ENCODE measurements at places on chromosomes 4 and X.

DNA sequence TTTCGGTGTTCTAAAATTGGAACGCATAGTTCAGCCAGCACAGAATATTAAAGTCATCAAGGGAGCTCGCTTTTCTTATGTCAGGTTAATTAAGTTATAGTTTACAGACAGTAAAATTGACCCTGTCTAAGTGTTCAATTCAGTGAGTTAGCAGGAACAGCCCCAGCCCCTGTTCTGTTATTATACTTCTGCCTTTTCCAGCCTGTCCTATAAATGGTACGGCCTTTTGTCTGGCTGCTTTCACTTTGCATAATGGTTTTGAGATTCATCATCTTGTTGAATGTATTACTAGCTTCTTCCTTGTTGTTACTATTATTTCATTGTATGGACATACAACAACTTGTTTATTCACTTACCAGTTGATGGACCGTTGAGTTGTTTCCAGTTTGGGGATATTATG is 9.5 kb downstream of the CXCL13 start:
- DNase-seq, result no peak

GRCh38 chr4:139176302-139177048 is 543 bp downstream of the ELF2 start:
- DNase-seq, result peak; percentile 35

DNA sequence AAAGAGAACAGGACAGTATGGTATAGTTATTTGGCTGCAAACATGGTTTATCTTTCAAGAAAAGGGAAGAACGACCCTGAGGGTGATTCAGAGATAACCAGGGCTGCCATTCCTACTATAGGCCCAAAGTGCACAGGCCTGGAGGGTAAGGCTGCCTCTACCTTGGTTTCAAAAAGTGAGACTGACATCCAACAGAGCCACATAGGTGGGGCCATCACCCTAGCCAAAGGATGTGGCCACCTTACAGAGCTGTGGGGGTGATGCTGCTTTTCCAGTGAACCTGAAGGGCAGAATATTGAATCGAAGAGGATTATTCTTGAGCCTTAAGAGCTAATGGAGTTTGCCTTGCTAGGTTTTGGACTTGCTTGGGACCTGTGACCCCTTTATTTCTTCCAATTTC is 15.7 kb downstream of the SH2D1A start:
- no peak for DNase-seq

DNA sequence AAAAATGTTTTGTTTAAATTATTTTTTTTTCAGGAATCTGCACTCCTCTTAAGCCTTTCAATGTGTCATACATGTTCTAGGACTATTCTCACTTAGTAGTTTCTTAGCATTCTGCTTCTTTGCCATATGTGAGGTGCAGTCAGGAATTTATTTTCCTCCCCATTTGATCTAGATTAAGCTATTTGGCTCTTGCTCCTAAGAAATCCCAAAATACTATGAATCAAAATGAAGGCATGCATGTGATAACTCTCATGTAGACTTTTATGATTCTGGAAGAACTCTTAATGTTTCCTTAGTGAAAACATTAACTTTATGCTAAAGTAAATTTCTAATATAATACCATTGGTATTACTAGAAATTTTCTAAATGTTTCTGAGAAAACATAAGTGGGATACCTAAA is 664.5 kb downstream of the RAPGEF2 start:
- DNase-seq, result no peak

GRCh38 chr4:110484767-110485166 is 8.8 kb downstream of the ENPEP start:
- no peak for DNase-seq

- no peak for DNase-seq
Observed at GRCh38 chrX:16457239-16457638, 192.7 kb upstream of the S100G start.

DNA sequence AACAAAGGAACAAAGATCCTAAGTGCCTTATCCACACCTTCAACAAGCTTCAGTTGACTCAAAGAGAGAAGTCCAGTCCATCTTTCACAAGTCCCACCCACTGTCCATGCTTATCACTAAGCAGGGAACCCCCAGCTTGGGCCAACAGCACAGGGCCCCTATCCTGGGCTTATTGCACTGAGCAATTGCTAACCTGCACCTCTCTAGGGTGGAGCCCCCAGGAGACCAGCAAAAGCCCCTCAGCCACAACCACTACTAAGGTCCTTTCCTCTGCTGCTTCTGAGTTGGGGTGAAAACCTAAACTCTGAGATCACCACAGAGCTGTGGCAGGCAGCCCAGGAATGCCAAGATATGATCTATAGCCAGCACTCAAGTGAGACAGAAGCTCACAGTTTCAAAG is 96.7 kb upstream of the PBDC1 start:
- no peak for DNase-seq

DNA sequence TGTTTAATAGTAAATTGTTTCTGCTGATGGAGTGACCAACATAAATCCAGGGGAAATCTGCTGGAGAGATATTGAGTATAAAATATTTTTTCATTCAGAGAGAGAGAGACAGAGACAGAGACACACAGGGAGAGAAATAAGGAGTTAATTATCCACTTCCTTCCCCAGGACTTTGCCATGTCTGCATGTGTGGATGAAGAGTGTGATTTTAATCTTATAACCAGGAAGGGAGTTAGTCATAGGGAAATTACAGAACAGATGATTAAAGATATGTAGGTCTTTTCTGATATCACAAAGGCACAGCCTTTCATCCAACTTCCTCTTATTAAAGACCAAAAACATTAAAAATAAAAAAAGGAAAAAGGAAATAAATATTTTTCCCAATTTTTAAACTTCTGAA is 526.3 kb downstream of the SPRY1 start:
- no peak for DNase-seq

- no peak for DNase-seq
Observed at GRCh38 chr4:78710536-78710935, 65.6 kb upstream of the BMP2K start.

DNA sequence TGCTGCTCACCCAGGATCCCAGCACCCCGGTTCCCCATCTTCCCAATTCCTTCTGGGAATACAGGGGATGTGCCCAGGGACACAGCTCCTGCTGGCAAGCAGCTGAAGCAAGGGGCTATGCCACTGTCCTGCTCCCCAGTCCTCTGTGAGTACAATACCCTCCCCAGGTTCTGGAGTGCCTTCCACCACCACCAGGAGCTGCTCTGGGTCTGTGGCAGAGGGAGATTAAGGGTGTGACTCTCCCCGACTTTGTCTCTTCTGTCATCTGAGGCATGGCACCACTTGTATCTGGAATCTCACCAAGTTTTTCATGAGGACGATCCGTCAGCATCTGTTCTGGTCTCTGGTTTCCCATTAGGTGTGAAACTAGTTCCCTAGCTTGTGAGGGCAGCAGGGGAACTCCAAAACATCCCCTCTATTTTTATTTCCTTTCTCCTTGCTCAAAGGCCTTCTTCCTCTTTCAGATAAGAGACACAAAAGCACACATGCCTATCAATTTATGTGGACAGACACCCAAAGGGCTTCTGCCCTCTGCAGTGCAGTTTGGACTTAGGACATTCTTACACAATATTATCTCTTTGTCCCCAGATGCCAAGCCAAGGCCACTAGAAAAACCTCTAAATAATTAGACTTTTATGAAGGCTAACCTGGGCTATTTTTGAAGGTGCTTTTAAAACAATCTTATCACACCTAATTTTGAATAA is 26.8 kb downstream of the MGST2 start:
- DNase-seq, result no peak

DNA sequence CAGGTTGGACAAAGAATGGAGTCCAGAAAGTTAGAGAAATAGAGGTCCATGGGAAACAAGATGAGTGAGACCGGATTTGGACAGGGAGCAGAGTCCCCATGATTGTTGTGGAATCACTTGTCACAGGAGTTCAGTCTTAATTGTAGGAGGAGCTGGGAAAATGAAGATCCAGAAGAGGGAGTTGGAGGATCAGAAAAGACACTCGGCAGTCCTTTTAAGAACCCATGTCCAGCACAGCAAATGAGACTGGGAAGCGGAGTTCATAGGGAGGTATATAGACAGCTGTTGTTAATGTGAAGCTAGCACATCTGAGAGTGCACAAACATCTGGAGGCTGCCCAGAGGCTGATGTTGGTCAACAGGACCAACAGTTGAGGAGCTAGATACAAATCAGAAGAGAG is 111.4 kb upstream of the RXFP1 start:
- no peak for DNase-seq

DNA sequence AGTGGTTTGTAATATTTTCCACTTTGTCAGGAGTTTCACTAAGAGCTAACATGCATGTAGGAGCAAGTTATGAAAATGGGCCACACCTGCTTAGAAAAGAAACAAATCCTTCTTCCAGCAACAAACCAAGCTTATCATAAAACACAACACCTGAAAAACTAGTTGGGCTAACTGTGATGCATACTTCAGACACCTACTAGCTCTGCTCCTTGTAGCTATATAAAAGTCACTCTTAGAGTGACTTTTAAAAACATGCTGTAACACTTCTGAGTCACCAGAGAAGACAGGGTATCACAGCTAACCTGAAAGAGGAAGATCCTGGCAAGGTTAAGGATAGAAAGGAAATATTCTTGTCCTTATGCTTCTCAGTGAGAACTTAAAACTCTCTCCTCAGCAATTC is 3.6 kb upstream of the SLAIN2 start:
- no peak for DNase-seq

- DNase-seq, result no peak
Observed at GRCh38 chr4:126414741-126415140, 1100.0 kb downstream of the FAT4 start.

GRCh38 chrX:139798701-139799100 is 90.7 kb upstream of the MCF2 start:
- no peak for DNase-seq

DNA sequence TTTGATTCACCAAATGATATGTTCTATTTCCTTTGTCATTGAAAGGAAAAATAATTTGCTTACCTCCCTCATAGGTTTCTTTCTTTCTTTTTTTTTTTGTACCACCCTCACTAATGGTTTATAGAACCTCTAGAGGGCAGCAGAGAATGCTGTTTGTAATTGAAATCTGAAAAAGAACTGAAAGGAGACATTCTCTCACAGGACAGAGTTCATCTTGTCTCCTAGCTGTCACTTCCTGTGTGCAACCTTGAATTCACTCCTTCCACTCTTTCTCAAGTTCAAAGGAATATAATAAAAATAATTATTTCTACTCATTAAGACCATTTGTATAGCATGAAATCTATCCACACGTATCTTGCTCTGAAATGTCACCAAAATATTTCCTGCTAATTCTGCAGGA is 51.0 kb downstream of the GUCY1B1 start:
- no peak for DNase-seq
